ENCODE measurements at places on chromosomes 11 and 22.

GRCh38 chr11:128421577-128422330 is 165.6 kb downstream of the ETS1 start:
- no peak for DNase-seq

GRCh38 chr22:24768537-24769374 is 5.8 kb downstream of the PIWIL3 start:
- peak; percentile 25 for DNase-seq

DNA sequence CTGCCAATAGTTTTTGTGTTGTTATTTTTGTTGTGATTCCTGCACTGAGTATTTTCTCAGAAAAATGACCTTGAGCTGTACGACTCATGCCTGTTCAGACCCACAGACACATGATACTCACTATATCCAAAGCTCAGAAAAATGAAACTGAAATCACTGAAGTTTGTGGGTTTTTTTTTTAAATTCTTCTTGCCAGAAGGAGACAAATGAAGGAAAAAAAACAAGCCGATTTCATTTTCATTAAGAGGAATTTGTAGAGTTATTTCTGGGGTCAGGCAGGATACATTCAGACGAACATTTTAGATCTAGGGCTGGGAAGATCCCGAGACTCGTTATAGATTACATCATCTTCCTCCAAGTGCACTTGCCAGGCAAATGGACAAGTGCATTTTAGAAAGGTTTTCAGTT is 60.4 kb downstream of the BMAL1 start:
- no peak for DNase-seq

GRCh38 chr11:130001461-130002351 is 929 bp downstream of the PRDM10 start:
- no peak for DNase-seq

GRCh38 chr11:111166598-111166997 is 78.9 kb upstream of the POU2AF2 start:
- DNase-seq, result no peak

DNA sequence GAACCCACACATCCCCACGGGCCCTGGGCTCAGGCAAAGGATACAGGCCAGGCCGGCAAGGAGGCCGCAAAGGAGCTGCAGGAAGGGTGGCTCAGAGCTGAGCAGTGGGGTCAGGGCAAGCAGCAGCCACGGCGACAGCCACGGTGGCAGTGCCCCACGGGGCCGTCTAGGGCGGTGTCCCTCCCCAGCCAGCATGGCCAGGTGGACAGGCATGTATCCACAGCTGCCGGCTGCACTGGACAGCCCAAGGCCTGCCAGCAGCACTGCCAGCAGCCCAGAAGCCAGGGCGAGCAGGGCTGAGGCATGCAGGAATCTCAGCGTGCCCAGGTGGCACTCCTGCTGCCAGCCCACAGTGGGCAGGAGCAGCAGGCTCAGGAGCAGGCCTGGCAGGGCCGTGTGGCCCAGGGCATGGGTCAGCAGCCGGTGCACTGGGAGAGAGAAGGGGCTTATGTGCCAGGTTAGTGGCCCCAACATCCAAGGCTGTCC is 3.9 kb downstream of the RHBDD3 start:
- no peak for DNase-seq

DNA sequence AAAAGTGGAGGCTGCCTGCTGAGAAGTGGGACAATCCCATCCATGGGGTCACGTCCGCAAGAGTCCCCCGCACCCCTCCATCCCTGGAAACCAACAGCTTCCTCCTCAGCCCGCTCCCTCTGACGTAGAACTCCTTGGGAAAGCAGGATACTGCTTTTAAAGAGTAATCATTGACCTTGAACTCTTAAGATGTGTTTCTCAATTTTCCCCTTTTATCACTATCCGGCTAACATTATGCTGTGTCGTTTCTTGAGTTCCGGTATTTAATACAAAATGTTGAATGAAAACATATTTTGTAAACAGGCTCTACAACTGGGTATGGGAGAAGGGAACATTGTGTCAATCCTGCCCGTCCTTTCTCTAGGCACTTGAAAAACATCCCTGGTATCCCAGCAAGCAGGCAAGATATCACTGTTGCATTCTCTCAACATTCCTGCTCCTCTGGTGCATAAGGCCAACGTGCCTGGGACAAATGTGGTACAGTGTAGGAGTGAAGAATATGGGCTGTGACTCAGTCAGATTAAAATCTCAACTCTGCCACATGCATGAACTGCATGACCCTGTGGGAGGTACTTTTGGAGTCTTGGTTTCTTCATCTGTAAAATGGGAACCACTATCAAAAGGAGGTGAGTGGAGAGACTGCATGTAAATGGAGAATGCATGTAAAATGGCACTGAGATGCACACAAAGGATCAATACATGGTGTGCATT is 52.8 kb downstream of the WT1 start:
- no peak for DNase-seq

GRCh38 chr11:69374110-69374945 is 80.4 kb downstream of the MYEOV start:
- no peak for DNase-seq

GRCh38 chr11:72724851-72725723 is 27.1 kb downstream of the ARAP1 start:
- peak; percentile 60 for DNase-seq

GRCh38 chr22:26985931-26986782 is 328.8 kb downstream of the MIAT start:
- no peak for DNase-seq

DNA sequence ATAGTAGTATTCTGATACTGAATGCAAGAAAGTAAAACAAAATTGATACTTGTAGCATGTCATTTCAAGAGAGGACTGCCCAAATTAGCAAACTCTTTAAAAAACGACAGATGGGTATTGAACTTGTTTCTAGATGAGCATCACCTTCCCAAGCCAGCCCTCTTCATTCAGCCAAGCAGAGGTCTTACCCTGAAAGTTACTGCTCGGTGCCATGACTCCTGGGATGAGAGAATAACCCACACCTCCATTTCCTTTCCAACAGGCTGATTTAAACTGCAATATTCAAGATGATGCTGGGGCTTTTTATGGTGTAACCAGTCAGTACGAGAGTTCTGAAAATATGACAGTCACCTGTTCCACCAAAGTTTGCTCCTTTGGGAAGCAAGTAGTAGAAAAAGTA is 84.5 kb upstream of the RASSF10 start:
- DNase-seq, result no peak

- DNase-seq, result no peak
These were observed 161.1 kb upstream of the PDGFD start for GRCh38 chr11:104325093-104325492.

GRCh38 chr11:117671370-117671769 is 125.6 kb downstream of the DSCAML1 start:
- DNase-seq, result no peak

- no peak for DNase-seq
These were observed 34.9 kb downstream of the SERPIND1 start for GRCh38 chr22:20808844-20809243.

DNA sequence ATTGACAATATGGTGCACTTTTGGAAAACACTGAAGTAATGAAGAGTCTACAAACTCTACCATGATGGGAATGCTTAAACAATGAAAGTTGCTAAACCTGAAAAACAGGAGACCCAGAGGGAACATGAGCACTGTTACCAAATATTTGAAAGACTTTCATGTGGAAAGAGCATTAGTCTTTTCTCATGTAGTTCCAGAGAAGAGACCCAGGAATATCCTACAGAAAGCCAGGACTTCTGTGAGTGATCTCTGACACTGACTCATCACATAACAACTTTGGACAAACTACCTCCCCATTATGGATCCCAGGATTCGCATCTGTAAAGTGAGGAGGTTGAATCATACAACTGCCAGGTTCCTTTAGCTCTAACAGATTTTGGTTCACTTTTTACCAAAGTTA is 62.2 kb downstream of the FAM181B start:
- DNase-seq, result no peak

- DNase-seq, result no peak
These were observed 85.9 kb downstream of the WNT7B start for GRCh38 chr22:45891021-45891421.

DNA sequence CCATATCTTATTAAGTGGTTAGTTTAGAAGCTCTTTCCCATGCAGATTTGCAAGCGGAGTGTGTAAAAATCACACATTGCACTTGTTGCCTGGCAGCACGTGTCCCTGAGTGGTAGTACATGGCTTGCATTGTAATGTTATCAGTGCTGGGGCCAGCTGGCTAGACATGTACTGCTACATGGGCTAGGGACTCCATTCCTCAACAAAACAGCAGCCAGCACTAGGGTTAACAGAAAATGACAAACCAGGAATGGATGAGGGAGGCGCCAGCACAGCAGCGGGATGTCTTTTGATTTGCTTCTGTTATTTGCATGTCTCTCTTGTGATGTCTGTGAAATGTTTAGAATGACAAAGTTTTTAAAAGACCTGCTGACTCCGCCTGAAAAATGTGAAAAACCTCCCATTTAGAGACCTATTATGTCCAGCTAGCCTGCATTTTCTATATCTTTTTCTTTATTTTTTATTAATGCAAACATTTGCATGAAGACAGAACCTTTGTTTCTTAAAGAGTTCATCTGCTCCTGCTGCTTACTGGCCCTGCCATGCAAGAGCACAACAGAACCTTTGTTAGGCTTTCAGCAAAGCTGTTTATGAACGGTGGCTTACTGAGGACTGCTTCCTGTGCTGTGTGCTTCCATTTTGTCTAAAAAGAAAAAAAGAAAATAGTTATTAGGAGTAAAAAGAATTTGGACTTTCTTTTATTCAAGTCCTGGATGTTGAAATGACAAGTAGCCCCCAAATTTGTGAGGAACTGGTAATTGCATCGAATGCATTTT is 40.7 kb downstream of the CSTPP1 start:
- no peak for DNase-seq

DNA sequence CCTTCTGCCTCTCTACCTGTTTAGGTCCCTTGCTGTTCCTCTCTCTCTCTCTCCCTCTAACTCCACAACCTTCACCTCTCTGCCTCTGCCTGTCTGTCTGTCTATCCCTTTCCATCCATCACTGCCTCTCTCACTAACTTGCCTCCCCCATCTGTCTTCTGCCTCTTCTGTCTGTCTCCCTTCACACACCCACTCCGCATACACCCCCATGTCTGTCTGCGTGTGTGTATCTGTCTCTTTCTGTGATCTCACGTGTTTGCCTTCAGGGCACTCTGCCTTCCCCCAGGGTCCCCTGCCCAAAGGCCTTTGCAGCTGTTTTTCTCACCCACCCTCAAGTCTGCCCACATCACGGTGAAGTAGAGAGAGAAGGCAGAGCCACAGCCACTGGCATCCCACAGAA is 7.9 kb downstream of the RTN4RL2 start:
- DNase-seq, result no peak

DNA sequence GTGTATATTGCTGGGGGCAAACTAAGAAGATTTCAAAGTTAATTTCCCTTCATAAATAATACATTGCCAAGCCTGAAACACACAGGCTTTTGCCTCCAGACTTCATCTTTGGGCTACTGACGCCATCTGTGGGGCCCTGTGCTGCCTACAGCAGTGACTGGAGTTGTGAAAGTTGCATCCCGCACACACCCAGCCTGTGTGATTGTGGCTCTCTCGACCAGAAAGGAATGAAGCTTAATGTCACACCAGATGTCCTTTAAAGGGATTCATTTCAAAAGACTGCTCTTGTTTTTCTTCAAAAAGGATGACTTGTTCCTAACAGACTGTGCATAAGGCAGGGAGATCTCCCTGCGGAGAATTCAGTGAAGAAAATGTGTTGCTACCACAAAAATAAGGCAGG is 210.5 kb downstream of the FAM181B start:
- no peak for DNase-seq

DNA sequence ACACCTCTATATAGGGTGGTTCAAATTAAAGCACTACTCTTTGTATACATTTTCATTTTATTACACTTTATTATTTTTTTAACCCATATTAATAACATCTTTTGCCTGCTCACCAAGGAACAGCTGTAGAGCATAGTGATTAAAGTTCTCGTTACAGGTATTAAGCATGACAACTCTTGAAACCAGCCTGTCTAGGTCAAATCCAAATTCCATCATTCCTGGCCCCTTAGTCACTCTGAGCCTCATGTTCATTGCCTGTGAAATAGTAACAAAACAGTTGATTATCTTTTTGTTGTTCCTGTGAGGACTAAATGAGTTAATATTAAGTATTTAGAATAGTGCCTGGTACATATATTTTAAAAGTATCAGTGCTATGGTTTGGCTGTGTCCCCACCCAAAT is 334.5 kb downstream of the RAB38 start:
- no peak for DNase-seq

DNA sequence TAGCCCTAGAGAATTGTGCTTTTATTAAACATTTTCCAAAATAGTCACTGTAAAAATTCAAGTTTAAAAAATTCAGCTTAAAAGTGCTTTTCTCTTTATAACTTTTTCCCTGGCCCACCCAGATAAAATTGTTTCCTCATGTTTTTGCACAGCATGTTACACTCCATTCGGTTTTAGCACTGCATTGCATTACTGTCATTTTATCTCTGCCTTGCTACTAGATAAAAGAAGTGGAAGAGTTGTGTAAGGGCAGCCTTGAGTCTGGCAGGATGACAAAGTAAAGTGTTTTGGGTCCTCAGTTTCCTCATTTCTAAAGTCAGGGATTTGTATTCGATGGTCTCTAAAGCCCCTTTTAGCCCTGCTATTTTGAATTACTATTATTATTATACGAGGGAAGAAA is 99.8 kb downstream of the ATM start:
- DNase-seq, result no peak

DNA sequence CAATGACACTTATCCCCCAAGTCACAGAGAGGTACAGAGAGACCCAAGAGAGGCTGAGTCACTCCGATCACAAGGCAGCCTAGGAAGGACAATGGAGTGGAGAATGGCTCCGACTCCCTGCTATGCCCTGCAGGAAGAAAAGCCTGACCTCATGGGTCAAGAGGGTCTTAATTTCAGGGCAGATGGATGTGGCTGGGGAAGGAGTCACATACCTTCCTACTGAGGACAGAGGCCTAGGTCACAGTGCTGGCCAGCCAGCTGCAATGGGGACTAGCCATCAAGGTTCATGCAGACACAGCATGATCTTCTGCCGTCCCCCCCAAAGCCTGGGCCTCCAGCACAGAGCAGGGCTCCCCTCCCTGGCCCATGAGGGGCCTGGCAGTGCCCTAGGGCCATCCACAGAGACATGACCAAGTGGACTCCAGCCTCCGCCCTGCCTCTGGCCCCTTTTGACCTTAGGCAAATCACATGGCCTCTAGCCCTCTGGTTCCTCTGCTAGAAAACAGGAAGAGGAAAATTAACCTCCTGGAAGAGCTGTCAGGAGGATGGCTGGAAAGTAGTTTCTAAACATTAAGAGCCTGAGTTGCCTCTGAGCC is 1.8 kb downstream of the ARRB1 start:
- no peak for DNase-seq

GRCh38 chr22:45682064-45682463 is 10.4 kb downstream of the ATXN10 start:
- no peak for DNase-seq

- no peak for DNase-seq
These were observed 14.1 kb upstream of the RAC2 start for GRCh38 chr22:37258005-37258752.
